ENCODE measurements at places on chromosomes 5 and 9.

DNA sequence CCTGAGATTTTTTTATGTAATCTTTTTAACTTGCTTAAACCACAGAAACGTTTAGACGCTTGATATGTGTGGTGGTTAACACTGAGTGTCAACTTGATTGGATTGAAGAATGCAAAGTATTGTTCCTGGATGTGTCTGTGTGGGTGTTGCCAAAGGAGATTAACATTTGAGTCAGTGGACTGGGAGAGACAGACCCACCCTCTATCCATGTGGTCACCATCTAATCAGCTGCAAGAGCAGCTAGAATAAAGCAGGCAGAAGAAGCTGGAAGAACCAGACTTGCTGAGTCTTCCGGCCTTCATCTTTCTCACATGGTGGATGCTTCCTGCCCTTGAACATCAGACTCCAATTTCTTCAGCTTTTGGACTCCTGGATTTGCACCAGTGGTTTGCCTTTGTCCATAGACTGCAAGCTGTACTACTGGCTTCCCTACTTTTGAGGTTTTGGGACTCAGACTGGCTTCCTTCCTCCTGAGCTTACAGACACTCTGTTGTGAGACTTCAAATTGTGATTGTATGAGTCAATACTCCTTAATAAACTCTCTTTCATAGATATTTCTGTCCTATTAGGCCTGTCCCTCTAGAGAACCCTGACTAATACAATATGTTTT is 816.0 kb upstream of the CDH9 start:
- DNase-seq = no peak

- no peak for DNase-seq
Measured at GRCh38 chr9:91359083-91359482, 2.6 kb downstream of the AUH start.

- DNase-seq = no peak
Measured at GRCh38 chr5:150442699-150443080, 6.8 kb downstream of the RPS14 start.

GRCh38 chr9:78963911-78964310 is 607.9 kb upstream of the TLE4 start:
- no peak for DNase-seq

GRCh38 chr9:127448112-127448805 is 2.9 kb downstream of the RPL12 start:
- DNase-seq = no peak

DNA sequence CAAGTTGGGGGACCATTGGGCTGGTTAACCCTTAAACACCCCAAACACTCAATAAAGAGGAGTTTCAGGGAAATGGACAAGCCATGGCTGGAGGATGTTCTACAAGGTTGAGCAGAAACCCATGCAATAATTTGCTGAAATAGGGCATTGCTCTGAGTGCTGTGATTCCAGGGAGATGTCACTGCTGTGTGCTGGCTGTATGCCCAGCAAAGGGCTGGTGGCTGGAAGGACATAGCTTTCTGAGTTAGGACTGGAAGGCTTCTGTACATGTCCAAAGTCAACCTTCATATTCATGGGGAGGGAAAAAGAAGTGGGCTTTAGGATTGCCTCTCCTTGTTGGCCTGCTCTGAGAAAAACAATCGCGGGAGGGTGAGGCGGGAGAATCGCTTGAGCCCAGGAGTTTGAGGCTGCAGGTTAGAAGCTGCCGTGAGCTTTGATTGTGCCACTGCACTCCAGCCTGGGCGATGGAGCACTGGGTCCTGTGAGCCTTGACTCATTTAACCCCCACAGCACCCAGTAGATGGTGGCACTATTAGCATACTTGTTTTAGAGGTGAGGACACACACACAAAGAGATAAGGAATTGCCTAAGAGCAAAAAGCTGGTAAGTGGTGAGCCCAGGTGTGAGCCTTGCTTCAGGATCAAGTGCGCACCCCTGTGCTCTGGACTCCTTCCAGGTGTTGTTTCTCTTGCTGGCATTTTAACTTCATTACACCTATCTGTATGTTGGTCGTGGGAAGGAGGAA is 20.4 kb downstream of the IL12B start:
- no peak for DNase-seq

DNA sequence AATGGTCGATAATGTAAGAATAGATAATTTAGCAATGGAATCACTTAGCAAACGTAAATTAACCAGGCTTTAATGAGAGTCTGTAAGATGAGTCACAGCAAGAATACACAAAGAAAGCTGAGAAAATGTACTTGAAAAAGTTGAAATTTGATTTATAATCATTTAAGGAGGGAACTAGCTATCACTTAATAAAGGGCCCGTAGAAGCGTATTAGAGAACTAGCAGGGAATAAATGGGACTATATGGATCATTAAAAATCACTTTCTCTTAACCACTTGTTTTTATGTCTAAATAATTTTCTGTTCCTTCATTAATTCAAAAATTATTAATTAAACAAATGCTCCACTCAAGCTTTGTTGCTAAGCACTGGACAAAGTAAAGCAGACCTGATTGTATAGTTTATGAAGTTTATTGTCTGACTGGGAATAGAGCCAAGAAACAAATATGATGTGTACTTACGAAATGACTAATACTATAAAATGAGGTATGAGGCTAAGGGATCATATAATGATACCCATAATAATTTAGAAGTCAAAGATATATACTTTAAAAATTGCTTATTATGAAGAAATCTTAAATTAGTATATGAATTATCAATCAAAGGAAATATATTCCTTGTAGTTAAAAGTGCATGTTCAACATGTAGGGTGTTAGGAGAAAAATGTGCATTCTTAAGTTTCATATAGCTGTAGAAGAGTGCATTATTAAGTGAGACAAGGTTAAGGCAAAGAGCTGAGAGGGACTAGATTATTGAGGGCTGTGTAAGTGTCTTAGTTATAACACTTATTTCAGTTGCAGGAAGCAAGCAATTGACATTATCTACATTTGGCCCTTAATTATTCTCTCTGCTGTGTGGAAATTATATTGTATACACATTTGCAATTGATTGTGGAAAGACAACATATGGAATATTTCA is 196.8 kb downstream of the PRDM9 start:
- DNase-seq = no peak

DNA sequence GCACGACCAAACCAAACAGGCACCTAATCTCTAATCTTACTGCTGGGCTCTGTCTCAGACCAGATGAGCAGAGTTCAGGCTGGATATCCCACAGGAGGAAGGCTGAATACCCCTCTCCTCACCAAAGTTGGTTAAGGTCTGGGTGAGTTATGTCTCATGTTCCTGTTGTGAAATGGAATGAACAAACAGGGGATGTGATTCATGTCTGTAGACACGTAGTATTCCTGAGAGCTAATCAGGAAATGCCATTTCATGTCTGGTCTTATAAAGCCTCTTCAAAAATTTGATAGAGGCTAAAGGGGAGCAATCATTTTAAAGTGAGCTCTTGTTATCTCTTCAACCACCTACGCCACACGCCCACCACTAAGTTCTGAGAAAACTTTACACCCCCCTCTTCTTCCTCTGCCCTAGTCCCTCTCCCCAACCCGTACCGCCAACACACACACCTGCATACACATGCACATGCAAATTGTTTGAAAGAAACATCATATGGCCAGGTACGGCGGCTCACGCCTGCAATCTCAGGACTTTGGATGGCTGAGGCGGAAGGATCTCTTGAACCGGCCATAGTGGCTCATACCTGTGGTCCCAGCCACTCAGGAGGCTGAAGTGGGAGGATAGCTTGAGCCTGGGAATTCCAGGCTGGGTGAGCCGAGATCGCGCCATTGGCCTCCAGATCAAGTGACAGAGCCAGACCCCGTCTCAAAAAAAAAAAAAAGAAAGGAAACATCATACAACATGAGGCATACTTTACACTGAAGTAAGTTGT is 69.8 kb upstream of the RAI14 start:
- DNase-seq = peak; percentile 85

DNA sequence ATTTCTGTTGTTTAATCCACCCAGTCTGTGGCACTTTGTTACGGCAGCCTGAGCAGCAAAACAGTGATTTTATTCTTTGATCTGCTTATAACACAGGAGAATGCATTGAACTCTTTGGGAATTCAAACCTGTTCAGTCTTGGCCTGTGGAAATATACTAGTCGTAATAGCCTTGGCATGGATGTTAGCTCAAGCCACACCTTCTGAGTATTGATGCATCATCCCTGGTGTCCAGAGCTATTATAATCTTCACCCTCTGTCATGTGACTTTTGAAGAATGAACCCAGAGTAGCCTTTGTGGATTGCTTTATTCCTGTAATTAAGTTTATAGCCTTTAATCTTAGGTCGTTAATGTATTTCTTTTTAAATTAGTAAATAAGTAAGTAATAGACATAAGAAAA is 50.8 kb upstream of the TEX48 start:
- no peak for DNase-seq

DNA sequence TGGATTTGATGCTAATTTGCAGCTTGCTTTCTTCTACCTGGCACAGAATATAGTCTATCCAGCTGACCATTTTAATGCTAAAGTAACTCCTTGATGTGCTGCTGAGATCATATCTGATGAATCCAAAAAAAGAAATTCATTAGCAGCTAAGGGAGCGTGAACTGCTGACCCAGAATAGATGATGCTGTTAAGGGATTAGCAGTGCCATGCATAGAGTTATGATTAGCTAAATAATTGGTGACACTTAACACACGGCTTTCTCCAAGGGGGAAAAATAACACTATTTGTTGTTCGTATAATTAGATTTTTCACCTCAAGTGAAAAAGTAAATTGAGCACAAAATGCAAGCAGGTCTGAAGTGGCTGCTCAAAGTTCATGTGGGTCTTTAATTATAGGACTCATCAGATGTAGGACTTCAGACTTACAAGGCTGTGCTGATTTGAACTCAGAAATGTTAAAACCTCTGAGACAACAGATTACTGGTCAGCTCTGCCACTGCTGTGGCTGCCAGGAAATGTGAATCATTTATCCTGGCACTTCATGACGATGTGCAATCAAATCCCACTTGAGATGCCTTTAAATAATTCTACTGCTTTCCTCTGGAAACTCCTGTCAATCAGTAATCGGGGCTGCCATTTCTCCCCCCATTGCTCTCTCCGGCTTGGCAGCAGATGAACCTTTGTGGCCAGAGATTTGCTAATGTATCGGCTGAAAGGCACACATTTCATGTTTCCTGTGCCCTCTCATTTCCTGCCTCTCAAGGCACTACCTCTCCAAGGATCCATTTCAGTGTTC is 291.6 kb upstream of the C9orf72 start:
- peak; percentile 8 for DNase-seq

GRCh38 chr5:54905942-54906537 is 79.4 kb downstream of the ESM1 start:
- peak; percentile 73 for DNase-seq

- DNase-seq = no peak
Measured at GRCh38 chr5:111422747-111423720, 89.3 kb downstream of the STARD4 start.

GRCh38 chr5:34519489-34520220 is 136.5 kb upstream of the RAI14 start:
- DNase-seq = peak; percentile 60

DNA sequence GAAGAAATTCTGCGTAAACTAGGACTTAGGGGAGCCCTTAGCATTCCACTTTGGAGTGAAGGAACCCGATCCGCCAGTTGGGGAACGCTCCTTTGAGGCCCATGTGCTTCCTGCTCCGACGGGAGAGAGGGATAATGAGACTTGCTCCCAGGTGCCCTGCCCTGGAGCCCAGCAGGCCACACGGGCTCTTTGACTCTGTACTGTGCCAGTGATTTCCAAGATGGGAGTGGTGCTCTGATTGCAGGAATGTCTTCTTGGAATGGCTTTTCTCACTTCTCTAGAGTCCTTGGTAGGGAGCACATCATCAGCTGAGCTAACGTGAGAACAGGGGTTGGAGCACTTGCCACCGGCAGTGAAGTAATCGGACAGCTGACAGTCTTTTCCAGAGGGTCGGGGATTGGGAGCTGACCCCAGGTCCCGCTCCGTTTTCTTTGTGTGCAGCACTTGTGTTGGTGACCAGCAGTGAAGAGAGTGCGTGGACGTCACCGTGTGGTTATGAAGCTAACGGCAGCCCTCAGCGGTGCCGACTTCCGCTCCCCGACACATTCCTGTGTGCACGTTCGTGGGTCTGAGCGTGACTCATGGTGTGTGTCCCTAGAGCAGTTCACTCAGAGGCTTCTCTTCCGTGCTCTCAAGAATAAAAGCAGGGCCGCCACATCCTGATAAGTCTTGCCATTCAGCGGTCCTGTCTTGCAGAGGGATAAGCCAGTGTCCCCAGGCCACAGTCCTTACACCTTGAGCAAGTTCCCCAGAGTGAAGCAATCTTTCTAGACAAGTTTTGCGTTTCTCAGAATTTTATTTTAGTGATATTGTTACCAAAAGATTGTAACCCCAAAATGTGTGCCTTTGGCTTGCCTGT is 25.6 kb downstream of the ABL1 start:
- DNase-seq = peak; percentile 98

DNA sequence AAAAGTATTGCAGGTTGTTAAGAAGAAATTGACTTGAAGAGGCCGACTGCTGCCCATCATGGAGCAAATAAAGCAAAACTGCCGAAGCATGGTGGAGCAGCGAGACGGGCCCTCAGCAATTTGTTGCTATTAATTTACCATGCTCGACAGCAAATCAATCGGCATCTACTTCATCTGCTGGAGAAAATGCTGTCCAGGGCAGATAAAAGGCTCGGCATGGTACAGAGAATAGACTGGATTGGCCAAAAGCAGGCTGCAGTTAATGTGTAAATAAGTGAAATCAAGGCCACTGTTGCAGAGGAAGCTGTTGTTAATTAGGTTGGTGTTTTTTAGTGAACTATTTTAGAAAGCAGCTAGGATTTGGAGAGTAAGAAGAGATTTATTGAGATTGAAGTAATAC is 8.3 kb downstream of the TLE4 start:
- no peak for DNase-seq

GRCh38 chr9:111900151-111900857 is 3.7 kb downstream of the UGCG start:
- DNase-seq = peak; percentile 39

- DNase-seq = no peak
Measured at GRCh38 chr5:164868761-164869160, 1363.3 kb downstream of the MAT2B start.

GRCh38 chr5:104903941-104904340 is 1341.4 kb upstream of the NUDT12 start:
- no peak for DNase-seq

- no peak for DNase-seq
Measured at GRCh38 chr5:135944564-135944963, 10.2 kb downstream of the LECT2 start.

- DNase-seq = no peak
Measured at GRCh38 chr5:177336112-177336511, 15.4 kb downstream of the LMAN2 start.

DNA sequence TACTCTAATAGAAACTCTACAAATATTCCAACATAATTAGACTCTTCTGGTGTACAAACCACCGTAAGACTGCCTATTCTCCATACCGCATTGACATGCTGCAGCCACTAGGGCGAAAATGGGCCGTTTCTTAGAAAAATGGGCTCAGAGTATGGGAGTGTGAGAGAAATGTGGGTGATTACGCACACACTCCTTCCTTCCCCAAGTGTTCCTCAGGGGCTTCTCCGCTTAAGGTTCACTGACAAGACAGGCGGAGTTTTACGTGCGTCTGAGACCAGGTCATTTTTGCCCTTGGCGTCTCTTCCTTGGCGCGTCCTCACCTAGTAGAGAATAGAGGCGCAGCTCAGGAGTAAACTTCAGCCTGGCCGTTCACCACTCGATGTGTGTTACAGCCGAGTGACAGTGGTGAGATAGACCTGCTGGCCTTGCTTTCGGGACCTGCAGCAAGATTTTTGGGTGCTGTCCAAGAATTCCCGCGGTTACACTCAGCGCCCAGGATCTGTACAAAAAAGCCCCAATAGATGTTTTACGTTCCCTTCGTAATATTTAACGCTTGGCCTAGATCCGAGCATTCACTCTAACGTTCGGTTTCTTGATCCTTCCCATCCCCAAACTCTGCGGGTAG is 1.8 kb upstream of the NTRK2 start:
- DNase-seq = no peak

- DNase-seq = peak; percentile 25
Measured at GRCh38 chr5:67971971-67972821, 243.4 kb upstream of the PIK3R1 start.
